ENCODE measurements at places on chromosomes 5 and 9. TPM values are rescaled to one million over a fixed set of nuclear protein-coding genes. Genes with fewer than 3 reads are reported as not detected.

DNA sequence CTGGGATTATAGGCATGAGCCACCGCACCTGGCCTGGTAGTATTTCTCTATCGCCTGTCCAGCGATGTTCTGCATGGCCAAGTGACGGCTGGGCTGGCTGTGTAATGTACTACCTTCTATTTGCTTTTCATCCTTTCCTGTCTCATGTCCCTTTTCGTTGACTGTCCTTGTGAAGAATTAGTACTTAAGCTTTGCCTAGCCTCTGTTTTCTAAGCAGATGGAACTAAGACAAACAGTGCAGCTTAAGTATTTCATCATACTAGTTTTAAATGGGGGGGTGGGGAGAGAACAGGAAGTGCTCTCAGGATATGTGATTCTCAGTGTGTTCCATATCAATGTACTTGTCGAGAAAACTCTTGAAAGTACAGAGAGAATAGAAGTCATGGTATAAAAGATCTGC is 31.7 kb upstream of the CCL21 start:
- DNase-seq = no peak

The HNRNPH1 gene
- polyA plus RNA-seq = 618 TPM

The ACOT12 gene
- 0.15 TPM for polyA plus RNA-seq

- DNase-seq = no peak
Observed at GRCh38 chr9:71875345-71875744, 35.6 kb downstream of the ABHD17B start.

DNA sequence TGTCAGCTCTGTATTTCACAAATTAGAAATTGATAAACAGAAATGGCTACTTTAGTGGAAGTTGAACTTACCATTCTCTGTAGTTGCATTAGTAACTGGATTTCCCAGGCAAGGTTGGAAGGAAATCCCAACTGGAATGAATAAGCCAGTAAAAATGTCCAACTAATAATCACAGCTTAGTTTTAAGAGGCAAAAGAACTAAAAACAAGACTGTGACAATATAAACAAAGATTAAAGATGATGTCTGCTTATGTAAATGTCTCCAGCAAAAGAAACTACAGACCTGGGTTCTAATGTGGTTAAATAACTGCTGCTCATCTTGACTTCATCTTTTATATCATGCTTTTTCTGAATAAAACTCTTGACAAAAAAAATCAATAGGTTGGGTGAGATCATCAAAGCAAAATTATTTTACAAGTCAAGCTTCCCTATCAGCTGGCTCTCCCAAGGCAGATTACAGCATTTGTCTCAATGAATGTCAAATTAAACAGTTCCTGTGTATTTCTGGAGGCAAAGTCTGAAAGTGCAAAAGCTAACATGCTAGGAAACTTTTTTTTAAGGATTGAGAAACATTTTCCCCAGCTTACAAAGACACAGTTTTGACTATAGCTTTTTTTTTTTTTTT is 62.3 kb upstream of the HMHB1 start:
- no peak for DNase-seq

DNA sequence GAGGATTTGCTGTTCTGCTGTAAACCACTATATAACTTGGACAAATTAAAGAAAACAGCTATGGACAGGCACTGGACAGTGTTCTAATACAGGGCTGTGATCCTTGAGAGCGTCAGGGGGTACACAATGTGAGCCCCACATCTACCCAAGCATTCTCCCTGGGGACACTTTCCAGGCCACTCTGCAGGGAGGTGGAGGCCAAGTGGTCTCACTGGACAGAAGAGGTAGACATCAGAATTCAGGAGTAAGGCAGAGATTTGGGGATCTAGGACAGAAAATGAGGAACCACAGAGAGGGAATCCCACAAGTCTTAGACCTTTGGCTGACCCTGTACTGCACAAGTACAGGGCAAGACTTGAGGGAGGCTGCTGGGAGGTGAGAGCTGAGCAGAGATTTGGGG is 3.8 kb upstream of the IGFBPL1 start:
- DNase-seq = no peak

DNA sequence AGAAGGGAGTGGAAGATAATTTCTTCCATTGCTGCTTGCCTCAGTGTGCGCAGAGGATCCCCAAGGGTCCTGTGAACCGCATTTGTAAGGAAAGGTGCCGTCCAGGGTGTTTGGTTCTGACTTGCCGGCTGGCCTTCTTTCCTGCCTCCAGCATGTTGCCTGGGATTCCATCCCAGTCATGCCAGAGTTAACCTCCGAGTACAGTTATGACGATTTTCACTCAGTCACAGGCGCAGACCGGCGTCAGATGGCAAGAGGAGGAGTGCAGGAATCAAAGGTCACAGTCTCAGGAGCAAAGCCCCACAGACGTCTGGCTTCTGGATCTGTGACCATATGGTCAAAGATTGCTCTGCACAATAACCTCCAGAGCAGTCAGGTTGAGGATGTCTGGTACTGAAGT is 5.9 kb upstream of the GADD45G start:
- no peak for DNase-seq

The CCNJL gene
- 6.1 TPM for polyA plus RNA-seq

The ADAM19 gene
- polyA plus RNA-seq = 19.0 TPM

- peak; percentile 21 for DNase-seq
Observed at GRCh38 chr5:80711938-80712337, 57.2 kb upstream of the DHFR start.
